ENCODE measurements at places on chromosomes 16 and 17.

GRCh38 chr17:67248291-67248690 is 3.3 kb upstream of the HELZ start:
- DNase-seq, result no peak

DNA sequence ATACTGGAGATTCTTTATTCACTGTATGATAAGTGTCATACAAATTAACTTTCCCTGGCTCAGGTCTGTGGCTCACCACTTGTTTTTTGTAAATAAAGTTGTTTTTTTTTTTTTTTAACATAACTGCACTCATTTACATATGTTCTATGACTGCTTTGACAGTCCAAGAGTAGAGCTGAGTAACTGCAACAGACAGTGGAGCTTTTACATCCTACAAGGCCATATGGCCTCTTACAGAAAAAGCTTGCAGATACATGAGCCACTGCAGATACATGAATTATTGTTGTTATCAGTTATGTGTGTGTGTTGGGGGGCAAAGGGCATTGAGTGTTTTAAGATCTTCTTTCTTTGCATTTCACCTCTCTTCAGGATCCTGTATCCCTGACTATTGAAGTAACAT is 311.7 kb downstream of the BCAS3 start:
- DNase-seq, result no peak

GRCh38 chr16:12087901-12088421 is 111.4 kb downstream of the SNX29 start:
- no peak for DNase-seq

DNA sequence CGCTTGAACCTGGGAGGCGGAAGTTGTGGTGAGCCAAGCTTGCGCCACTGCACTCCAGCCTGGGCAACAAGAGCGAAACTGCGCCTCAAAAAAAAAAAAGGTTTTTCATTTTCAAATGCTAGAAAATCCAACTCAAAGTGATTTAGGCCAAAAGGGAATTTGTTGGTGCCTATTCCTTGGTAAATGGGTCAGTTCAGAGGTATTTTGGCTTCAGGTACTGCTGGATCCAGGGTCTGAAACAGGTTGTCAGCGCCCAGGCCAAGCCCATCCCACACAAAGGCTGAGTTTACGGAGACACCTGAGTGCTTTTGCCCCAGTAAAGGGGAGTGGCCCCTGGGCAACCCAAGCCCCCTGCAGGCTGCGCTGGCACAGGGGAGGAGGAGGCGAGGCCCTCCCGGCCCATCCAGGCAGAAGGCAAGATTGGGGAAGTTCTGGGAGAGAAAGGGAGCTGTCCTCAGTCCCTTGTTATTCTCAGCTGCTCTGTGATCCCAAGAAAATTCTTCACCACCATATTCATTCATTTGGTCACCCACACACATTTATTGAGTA is 8.5 kb upstream of the JPH3 start:
- no peak for DNase-seq

- DNase-seq, result no peak
Observed at GRCh38 chr16:48617104-48617705, 7.2 kb upstream of the N4BP1 start.

DNA sequence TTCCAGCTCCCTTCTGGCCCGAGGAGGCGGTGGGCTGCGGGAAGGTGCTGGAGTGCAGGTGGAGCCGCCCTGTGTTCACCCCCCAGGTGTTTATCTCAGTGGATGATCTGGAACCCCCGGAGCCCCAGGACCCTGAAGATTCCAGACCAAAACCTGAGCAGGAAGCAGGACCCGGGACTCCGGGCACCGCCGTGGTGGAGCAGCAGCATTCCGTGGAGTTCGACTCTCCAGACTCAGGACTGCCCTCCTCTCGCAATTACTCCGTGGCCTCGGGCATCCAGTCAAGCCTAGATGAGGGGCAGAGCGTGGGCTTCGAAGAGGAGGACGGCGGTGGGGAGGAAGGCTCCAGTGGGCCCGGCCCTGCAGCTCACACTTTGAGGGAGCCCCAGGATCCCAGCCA is 25.5 kb downstream of the MNT start:
- no peak for DNase-seq
